H9 (cell line): ENCODE measurements at places on chromosomes 6 and 20. TPM values are rescaled to one million over a fixed set of nuclear protein-coding genes. Genes with fewer than 3 reads are reported as not detected.

DNA sequence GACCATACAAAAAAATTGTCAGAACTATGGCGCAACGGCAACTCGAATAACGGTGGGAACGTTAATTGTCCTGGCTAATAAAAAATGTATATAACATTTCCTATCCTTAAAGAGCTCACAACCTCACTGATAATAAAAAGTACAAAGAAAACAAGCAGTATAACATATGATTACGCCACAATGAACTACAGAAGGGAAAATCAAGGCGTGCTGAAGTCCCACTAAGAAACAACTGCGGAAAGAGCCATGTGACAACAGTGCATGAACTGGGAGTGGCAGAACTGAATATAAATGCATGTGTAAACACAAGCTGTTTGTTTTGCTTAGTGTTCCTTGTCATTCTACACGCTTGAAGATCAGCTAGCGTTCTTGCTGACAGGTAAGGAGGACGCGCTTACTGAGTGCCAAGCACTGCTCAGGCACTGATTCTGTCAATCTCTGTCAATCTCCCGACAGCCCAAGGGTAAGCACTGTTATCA lies 466 bp upstream of the PSMB1 start:
- no peak for DNase-seq

- no peak for DNase-seq
These were observed 117.9 kb upstream of the ZNF217 start for GRCh38 chr20:53711333-53712211.

DNA sequence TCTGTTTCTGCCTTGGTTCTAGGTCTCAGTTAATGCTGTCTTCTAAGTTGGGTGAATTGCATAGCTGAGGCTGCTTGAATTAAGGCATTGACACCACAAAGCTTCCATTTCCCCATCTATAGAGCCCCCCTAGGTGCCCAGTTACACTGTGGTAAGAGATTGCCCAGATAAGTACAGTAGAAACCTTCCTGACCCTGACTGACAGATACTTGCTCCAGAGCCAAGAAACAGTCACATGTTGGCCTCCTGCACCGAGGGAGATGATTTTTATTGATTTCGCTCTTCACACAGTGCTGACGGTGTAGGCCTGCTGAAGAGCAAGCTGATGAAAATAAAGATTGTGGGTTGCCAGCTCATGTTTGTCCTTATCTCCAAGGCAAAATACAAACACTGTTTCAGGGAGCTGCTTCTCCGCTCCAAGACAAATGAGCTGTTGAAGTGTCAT lies 67.9 kb downstream of the TRMT11 start:
- DNase-seq: no peak

- no peak for DNase-seq
These were observed 383.5 kb downstream of the FRK start for GRCh38 chr6:115677198-115677597.

- DNase-seq: no peak
These were observed 114.1 kb downstream of the KIF16B start for GRCh38 chr20:16459019-16459700.

- DNase-seq: no peak
These were observed 117.5 kb upstream of the KCNK16 start for GRCh38 chr6:39440039-39440426.

DNA sequence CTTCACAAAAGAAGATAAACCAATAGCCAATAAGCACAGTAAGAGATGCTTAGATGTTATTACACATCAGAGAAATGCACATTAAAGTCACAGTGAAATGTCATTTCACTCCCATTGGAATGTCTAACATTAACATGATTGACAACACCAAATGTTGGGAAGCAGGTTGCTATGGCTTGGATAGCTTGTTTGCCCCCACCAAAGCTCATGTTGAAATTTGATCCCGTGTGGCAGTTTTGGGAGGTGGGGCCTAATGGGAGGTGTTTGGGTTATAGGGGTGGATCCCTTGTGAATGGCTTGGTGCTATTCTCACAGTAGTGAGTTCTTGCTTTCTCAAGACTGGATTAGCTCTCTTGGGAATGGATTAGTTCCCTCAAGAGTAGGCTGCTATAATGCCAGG lies 44.8 kb downstream of the MRAP2 start:
- peak; percentile 64 for DNase-seq

- no peak for DNase-seq
These were observed 74.7 kb downstream of the PTCHD4 start for GRCh38 chr6:48036316-48036715.

Gene NOX3
- total RNA-seq: not detected in 2 replicates

Gene COL10A1
- total RNA-seq: not detected in 2 replicates

Gene FAM217B
- 22.8 and 24.5 TPM in 2 replicates for total RNA-seq

Gene OOEP
- not detected in 2 replicates for total RNA-seq
